ENCODE measurements at places on chromosomes 4 and X. TPM values are rescaled to one million over a fixed set of nuclear protein-coding genes. Genes with fewer than 3 reads are reported as not detected.
A peak's percentile ranks its signal among the peaks of the same experiment; 100 is the strongest.

- H3K27me3 ChIP-seq = no peaks in the 10 kb centered on the region
- no peak overlapping the region for H3K4me3 ChIP-seq
- no peak overlapping the region for H3K27ac ChIP-seq
- H3K36me3 ChIP-seq = no peaks in the 10 kb centered on the region
- DNase-seq = peak; percentile 11
These were observed 279.6 kb upstream of the PITX2 start for GRCh38 chr4:110902500-110902899.

- no peaks in the 10 kb centered on the region for H3K27me3 ChIP-seq
- H3K27ac ChIP-seq = no peak overlapping the region
- H3K36me3 ChIP-seq = no peaks in the 10 kb centered on the region
These were observed 89.2 kb downstream of the ZNF330 start for GRCh38 chr4:141309874-141310273.

The AMOT gene
- 5.3 TPM for total RNA-seq

DNA sequence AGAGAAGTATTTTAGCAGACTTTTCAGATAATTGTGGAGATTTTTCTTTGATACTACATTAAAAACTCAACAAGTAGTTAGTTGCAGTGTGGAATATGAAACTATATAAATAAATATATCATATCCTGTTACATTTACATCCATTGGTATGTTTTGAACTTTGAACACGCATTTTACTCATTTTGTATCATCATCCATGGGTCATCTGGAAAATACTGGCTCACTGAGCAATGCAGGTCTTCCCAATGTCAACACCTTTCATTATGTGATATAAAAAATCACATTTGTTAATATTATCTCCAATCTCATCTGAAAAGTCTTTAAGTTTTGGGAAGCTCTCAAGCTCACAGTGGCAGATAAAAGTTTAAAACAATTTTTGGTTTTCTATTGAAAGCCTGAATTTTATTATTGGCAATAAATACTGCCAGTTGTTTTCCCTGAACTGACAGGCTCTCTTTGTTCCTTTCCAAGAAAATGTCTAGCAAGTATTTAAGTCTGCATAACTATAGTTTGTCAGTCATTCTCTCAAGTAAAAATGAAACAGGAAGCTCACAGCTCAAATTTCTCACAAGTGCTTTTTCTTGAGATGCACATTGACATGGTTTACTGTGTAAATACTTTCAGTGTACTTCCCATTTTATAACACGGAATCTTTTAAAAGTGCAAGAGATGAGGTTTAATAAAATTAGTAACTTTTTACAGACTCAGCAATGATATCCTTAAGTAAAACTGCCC lies 183.5 kb upstream of the GPC4 start:
- DNase-seq = no peak
- H3K4me1 ChIP-seq = no peaks in the 10 kb centered on the region
- H3K27me3 ChIP-seq = no peaks in the 10 kb centered on the region
- H3K27ac ChIP-seq = no peak overlapping the region

- H3K27me3 ChIP-seq = no peaks in the 10 kb centered on the region
- H3K27ac ChIP-seq = no peak overlapping the region
- H3K36me3 ChIP-seq = no peaks in the 10 kb centered on the region
- no peak for DNase-seq
These were observed 857.7 kb upstream of the HS3ST1 start for GRCh38 chr4:12286351-12286750.

DNA sequence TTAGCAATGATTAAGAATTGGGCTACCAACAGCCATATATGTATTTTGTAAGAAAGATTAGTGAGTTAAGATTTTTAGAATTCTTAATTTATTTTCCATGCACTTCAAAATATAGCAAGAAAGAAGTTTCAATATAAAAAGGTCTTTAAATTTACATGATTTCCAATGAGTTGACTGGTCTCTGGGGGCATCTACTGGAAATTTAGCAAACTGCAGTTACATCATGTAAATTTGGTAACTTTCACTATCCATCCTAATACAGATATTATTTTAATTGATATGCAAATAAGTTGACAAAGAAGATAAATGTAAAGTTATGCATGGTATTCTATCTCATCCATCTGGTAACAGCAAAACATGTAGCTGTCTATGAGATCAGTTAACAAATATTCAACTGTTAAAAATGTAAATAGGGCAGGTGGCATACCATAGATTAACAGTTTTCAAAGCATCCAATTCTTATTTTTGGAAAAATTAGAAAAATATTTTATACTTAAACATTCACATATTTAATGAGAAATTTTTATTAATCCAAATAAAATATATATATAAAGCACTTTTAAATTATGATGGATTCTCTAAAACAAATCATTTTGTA lies 29.1 kb downstream of the TTC29 start:
- H3K36me3 ChIP-seq = no peaks in the 10 kb centered on the region
- H3K27me3 ChIP-seq = peaks cover 4% of the 10 kb centered on the region
- peak; percentile 47 for DNase-seq
- no peaks in the 10 kb centered on the region for H3K4me1 ChIP-seq

The RS1 gene
- not detected for total RNA-seq

The GAGE2A gene
- total RNA-seq = not detected

The ARMCX6 gene
- 26.7 TPM for total RNA-seq

The CHRDL1 gene
- total RNA-seq = 0.36 TPM

DNA sequence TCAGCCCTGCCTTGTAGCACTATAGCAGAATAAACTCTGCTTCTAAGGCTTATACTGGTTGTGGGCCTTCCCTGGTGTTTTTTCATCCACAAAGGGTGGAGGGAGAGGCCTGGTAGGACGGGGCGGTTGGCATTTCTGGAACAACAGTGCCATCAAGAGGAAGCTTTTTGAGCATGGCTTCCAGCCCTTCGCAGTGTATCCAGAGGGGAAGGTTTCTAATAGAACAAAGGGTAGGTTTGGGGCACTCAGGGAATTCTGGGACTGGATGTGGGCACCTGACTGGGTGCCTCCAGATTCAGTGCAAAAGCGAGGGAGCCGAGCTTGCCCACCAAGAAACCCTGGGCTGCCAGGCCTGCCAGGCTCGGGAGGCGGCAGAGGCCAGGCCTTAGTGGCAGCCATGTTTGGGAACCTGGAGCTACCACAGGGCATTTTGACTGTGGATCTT lies 229.6 kb upstream of the AGTR2 start:
- peak overlapping the region; percentile 33 for H3K4me3 ChIP-seq
- DNase-seq = peak; percentile 45
- no peaks in the 10 kb centered on the region for H3K4me1 ChIP-seq
- no peak overlapping the region for H3K27ac ChIP-seq

DNA sequence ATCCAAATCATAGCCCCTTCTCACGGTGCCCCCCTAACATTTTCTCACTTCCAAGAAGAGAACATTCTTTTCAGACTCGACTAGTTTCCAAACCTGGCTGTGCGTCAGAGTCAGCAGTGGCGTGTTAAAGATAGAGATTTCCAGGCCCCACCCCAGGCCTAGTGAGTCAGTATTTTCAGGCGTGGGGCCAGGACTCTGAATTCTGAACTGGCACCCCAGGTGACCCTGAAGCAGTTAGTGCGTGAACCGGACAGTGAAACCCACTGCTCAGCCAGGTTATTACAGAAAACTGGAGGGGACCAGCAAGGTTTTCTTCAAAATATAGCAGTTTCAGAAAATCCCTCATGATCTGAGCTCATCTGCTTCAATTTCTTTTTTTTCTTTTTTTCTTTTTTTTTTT lies 35.0 kb upstream of the BCOR start:
- 0 out of 2 replicates have a peak overlapping the region, but pooled peaks have one; percentile 19 for H3K27ac ChIP-seq
- H3K36me3 ChIP-seq = no peaks in the 10 kb centered on the region

The RAB33A gene
- 1.6 TPM for total RNA-seq

Measured in IMR-90 (cell line).